ENCODE measurements at places on chromosomes 12 and 14. TPM values are rescaled to one million over a fixed set of nuclear protein-coding genes. Genes with fewer than 3 reads are reported as not detected.

DNA sequence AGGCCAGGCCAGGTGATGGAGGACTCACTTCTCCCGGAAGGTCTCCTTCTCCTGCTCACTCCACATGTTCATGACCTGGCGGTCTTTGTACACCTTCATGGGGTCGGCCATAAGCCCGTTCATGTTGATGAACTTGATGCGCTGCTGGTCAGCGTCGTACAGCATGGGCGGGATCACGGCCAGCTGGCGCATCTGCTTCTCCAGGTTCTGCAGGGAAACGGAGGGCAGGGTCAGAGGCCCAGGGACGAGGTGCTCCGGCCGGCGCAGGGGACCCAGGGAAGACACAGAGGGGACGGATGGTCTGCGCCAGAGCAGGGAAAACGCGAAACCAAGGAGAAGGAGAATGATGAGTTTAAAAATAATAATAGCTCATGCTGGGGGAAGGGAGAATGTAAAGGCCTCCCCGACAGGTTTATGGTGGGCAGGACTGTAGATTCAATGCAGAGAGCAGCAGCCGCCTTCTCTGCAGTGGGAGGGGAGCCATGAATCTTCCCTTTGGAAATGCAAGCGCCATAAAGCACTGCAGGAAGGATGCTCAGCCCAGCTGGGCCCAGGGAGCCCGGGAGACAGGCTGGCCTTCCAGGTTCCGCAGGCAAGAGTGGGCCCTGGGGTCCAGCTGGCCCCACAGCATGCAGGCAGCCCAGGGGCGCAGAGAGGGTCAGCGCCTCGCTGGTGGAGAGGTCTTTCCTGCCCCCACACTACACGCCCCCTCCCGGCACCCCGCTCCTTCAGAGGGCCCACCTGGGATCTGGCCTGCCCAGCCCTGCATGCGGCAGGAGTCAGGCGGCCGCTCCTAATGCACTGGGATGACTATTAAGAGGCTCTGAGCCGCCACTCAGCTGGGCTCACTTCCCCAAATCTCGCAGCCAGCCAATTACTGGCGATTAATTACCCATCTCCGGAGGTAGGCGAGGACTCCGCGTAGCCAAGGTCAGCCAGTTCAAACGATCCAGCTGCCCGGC is 132.0 kb downstream of the RFLNA start:
- no peak for DNase-seq

GRCh38 chr12:8078398-8078797 is 3.7 kb upstream of the NECAP1 start:
- no peak for DNase-seq

Gene PIGH
- total RNA-seq, result 128 TPM

Gene MDGA2
- 2.1 TPM for total RNA-seq

DNA sequence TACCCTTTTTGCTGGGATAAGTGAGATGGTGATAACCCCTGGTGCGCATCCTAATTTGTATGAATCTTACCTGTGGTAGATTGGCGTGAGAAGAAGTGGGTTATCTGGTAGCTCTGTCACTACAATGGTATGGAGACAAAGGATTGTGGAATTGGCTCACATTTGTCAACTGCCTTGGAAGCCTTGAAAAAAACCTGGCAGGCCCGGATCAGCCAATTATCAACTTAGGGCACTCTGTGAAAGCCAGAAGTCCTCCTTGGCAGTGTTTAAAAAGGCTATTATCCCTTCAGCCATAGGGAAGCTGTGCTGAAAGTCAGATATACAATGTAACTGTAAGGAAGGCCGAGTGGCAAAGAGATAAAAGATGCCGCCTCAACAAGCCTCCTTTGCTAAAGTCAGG is 56.5 kb downstream of the WASHC3 start:
- DNase-seq, result no peak

- peak; percentile 65 for DNase-seq
Measured at GRCh38 chr14:96146131-96146771, 58.4 kb upstream of the BDKRB2 start.

GRCh38 chr12:112346194-112346593 is 36.0 kb downstream of the HECTD4 start:
- no peak for DNase-seq

GRCh38 chr12:100460702-100461101 is 13.0 kb upstream of the NR1H4 start:
- DNase-seq, result no peak

GRCh38 chr14:105527826-105528585 is 1.6 kb downstream of the TMEM121 start:
- peak; percentile 69 for DNase-seq

Gene NDUFA9
- 21.8 TPM for total RNA-seq

- DNase-seq, result no peak
Measured at GRCh38 chr12:2825132-2825531, 9.7 kb downstream of the NRIP2 start.

Gene LGR5
- total RNA-seq, result 0.64 TPM

Gene RPGRIP1
- total RNA-seq, result 6.8 TPM

DNA sequence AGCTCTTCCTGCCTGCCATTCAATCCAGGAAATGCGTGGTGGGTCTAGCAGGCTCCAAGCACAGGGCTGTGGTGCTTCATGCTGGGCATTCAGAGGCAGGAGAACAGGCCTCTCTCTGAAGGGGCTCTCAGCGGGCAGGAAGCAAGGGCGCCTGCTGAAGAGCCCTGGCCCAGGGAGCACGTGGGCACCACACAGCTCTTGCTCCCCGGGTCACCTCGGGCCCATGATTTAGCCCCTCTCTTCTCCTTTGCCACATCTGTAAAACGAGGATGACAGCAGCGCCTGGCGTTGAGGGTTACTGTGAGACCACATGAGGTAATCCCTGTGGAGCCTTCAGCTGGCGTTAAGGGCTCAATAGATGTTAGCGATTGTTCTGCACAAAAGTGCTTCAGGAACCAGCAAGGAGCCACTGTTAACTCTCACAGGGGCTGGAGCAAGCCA is 37.6 kb upstream of the SPTLC2 start:
- DNase-seq, result no peak

Gene PRPH
- 11.4 TPM for total RNA-seq

GRCh38 chr12:44184499-44185206 is 348.8 kb downstream of the TMEM117 start:
- DNase-seq, result no peak

- DNase-seq, result no peak
Measured at GRCh38 chr12:87809916-87810315, 219.3 kb downstream of the C12orf50 start.

DNA sequence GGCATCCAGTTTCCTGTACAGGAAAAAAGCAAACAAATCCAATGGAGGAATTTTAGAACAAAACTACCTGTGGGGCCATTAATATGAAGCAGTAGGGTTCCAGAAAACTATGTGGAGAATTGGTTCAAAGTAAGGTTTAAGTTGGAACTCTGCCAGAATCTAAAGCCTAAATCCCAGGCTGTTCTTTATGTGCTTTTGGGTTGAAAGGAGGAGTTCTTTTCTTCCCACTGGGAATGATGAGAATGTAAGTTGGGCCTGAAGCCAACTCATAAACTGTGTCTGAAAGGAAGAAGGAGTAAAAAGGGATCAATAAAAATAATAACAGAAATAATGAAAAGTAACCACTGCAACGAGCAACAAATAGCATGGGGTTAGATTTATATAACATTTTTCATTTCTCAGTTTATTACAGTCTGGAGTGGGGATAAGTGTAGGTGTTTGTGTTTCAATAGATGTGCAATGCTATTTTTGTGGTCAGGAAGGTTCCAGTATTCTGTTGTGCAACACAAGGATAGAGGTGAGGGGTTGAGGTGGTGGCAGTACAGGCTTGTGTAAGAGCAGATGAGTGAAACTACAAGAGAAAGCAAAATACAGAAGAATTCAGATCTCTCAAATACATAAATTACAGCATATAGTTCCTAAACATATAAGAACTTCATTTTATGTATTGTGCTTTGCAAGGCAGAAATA is 373.6 kb downstream of the EMP1 start:
- no peak for DNase-seq

- DNase-seq, result no peak
Measured at GRCh38 chr12:77814386-77814785, 16.3 kb upstream of the NAV3 start.

Gene MANSC4
- not detected for total RNA-seq

Gene MAX
- 73.2 TPM for total RNA-seq

DNA sequence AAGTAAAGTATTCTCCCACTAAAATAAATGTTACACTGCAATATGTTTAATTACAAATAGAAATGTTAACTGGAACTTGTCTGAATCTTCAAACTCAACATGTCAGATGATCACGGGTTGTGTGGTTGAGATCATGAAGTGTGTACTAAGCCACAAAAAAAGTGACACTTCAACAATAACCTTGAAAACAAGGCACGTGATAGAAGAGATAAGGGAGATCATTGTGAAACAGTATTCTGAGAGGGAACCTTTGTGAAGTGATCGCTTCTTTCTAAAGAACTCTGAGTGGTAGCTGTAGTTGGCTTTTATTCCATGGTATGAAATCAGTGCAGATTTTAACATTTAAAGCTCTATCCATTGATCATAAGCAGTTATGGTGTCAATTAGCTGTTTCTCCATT is 60.0 kb downstream of the LIN52 start:
- no peak for DNase-seq

DNA sequence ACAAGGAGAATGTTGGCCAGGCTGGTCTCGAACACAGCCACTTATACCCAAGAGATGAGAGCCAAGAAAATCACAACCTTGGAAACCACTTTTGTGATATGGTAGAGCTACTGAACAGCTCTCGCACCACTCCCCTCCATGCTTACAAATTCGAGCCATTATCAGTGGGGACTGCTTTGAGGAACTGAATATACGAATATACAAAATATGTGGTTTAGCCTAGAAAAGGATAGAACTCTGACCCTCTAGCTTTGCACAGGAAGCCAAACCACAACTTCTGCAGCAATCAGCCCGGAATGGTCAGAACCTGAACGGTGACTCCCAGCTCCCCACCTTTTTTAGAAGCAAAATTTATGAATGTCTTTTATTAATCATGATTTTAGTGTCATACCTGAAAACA is 129.8 kb upstream of the TMEM132C start:
- DNase-seq, result no peak

DNA sequence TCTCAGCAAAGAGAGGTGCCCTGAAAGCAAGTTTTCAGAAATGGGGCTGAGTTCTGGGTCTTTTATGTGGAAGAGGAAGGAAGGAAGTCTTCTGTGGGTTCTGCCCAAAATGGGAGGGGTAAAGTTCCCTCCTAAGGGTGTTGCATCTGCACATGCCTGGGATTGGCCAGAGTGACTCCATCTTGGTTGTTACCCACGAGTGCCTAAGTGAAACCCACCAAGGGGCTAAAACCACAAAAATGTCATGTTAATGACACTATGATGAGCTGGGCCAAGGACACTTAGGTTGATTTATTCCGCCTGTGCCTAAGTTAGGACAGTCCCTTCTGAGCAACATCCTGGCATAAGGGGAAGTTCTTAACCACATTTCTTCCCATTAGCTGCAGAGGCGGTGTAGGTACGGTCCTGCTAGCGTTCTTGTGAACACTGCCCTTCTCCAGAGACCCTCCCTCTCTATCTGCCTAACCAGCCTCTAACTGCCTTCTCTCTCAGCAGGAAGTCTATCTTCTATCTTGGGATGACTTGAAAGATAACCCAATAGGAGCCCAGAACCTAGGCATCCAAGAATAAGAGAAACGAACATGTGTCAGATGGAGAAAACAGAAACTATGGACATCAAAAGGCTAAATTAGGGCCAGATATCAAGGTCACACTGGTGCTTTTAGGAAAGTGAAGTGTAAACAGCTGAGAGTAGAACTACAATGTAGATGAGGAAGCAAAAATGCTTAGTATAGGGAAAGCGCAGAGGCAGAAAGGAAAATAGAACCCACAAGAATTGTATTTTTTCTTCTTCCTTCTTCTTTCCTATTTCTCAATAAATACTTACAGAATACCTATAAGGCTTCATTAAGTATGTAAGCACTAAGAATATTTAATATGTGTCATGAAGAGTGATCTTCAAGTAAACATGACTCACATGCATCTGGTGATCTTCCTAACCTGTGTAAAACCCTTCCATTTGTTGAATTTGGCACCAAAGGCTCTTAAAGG is 104.2 kb upstream of the AMN1 start:
- DNase-seq, result no peak

DNA sequence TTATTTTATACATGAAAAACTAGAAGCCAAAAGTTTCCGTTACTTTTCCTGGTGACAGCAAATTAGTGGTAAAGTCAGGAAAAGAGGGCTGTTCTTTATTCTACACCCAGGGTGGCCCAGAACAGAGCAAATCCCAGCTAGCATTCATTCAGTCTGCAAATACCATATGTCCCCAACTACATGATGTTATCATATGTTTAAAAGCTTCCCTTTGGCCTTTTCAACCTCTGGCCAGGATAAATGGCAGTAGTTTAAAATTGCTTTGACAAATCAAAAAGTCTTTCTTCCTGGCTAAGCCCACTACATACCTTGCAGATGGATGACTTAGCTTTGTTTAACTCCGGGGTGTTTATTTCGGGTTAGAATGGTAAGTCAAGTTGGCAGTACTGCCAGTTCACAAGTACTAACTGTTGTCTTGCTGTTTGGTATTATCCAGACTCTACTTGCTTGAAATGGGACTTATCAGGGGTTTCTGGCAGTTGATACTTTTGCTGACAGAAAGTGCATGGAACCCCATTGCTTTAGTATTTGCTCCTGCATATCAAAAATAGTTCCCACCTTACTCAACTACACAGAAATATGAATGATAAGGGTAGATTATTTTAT is 69.7 kb downstream of the PKP2 start:
- no peak for DNase-seq

Gene BORCS5
- total RNA-seq, result 26.8 TPM

GRCh38 chr12:110157539-110157938 is 33.4 kb downstream of the IFT81 start:
- DNase-seq, result no peak

DNA sequence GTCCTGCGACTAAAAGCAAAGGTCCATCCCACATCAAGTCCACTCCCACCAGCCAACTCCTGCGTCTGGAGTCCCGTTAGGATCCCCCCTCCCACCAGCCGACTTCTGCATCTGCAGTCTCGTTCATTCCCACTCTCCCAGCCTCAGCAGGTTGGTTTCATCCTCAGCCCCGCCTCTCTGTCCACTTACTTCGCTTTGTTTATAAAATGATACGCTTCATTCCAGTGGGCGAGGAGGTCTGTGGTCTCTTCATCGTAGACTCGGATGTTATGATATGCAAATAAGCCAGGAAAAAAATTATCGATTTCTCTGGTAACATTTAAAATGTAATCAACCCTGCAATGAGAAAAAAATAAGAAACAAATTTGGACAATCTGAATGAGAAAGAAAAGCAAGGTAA is 56.8 kb downstream of the SSH1 start:
- DNase-seq, result no peak

All from prostate gland (tissue), 2 donors.